ENCODE measurements at places on chromosomes 11 and 22.

DNA sequence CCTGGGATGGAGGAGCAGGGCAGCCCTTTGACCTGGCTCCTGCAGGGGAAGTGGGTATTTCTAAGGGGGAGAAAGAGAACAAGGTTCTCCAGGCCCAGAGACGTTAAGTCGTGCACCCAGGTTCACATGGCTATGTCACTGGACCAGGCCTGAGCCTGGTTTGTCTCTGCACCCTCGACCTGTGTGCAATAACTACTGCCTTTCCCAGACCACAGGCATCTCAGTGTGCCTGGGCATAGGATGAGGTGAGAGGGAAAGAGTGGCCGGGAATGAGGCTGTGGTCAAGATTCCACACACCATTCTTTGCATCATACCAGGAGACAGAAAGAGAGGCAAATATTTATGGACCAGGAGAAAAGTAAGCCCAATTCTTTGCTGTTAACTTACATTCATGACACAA, 66.8 kb downstream of the PRR5L start:
- peak; percentile 34 for DNase-seq

DNA sequence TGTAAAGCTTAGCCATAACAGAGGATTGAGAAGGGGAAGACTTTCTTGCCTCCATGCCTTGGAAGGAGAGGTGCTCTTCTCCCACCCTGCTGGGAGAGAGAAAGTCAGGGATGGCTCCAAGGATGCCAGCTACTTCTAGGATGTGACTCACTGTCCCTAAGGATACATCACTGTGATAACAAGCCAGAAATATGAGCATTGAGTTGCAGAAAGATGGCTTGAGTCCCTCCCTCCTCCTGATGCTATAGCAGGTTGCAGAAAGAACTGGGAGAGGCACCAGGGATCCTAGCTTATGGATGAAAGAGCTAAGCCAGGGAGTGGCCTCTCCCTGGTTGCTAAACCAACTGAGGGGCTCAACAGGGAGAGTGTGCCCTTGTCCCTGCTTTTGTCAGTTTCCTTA, 27.8 kb upstream of the FJX1 start:
- no peak for DNase-seq

- DNase-seq, result no peak
Observed at GRCh38 chr11:44621784-44622183, 56.3 kb downstream of the CD82 start.

GRCh38 chr22:20986365-20986764, 4.3 kb downstream of the LZTR1 start:
- DNase-seq, result no peak

GRCh38 chr11:35598254-35599125, 19.8 kb upstream of the FJX1 start:
- no peak for DNase-seq
